ENCODE measurements at places on chromosomes 2 and 18. TPM values are rescaled to one million over a fixed set of nuclear protein-coding genes. Genes with fewer than 3 reads are reported as not detected.
A peak's percentile ranks its signal among the peaks of the same experiment; 100 is the strongest.

Gene CROCC2
- total RNA-seq, result 0.68 TPM

DNA sequence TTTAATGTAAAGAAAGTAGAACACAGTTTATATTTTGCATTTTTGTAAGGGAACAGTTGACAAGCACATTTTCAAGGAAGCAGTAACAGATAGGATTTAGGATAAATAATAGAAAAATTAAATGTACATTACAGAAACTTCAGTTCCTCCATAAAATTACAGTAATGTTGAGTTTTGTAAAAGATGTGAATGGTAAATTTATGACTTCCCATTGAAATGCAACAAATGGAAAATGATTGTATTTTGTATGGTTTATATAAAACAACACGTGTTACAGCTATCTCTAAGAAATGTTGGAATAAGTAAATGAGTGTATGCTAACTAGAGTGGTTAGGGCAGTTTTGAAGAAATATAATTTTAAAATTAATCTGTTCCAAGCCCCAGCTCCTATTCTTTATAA lies 227.3 kb downstream of the PARD3B start:
- no peak overlapping the region for H3K27ac ChIP-seq
- no peaks in the 10 kb centered on the region for H3K27me3 ChIP-seq
- DNase-seq, result no peak
- peaks cover 21% of the 10 kb centered on the region for H3K4me1 ChIP-seq
- H3K36me3 ChIP-seq, result no peaks in the 10 kb centered on the region
- H3K4me3 ChIP-seq, result no peak overlapping the region

Gene FBXO41
- total RNA-seq, result 5.5 TPM

DNA sequence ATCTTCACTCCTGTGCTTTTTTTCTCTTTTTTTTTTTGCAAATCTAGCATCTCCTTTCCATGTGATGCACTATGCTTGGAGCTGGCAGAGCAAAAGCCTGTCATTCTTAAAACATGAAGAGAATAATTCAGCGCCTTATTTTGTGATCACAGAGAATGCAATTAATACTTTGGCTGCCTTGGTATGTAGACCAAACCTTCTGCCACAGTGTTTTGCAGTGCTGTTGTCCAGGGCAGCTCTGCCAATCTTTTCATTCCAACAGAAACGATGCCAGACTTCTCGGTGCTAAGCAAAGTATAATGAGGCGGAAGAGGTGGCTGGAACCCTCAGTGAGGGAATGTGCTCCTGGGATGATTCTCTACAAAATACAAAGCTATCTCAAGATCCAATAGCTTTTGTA lies 25.6 kb downstream of the BCL2 start:
- peaks cover 19% of the 10 kb centered on the region for H3K4me1 ChIP-seq
- H3K36me3 ChIP-seq, result peaks cover 12% of the 10 kb centered on the region
- no peak overlapping the region for H3K4me3 ChIP-seq
- no peak for DNase-seq

DNA sequence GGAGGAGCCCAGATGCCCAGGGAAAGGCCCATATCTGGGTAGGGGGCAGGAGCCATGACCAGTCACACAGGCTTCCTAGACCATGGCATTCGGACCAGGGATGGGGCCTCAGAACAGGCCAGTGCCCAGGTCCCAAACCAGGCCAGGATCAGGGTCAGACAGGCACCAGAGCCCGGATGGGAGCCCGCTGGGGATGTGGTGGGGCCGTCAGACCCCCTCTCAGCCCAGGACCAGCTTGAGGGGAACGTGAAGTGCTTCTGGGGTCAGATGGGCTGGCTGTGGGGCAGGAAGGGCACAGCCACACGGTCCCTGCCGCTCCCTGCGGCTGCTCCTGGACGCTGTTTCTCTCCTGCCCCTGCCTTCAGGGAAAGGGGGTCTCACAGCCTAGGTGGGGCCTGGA lies 39.1 kb downstream of the SNED1 start:
- H3K27me3 ChIP-seq, result peaks cover 19% of the 10 kb centered on the region
- peaks cover 17% of the 10 kb centered on the region for H3K36me3 ChIP-seq
- DNase-seq, result peak; percentile 65
- peaks cover 4% of the 10 kb centered on the region for H3K4me1 ChIP-seq
- no peak overlapping the region for H3K27ac ChIP-seq

DNA sequence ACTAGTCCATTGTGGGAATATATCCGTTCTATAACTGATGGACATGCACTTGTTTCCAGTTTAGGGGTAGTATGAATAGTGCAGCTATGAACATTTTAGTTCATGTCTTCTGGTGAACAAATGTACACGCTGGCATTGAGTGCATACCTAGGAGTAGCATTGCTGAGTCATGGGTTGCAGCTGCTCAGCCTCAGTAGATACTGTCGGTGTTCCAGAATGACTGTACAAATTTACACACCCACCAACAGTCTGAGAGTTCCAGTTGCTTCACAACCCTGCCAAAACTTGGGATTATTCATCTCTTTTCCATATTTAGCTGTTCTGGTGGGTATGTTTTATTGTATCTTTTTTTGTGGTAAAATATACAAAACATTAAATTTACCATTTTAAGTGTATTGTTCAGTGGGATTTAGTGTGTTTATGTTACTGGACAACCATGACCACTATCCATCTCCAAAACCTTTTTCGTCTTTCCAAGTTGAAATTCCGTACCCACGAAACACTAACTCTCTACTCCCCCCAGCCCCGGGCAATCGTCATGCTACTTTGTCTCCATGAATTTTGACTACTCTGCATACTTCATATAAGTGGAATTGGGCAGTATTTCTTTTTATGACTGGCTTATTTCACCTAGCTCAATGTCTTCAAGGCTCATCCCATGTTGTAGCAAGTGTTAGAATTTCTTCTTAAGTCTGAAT lies 281.0 kb downstream of the PRKCE start:
- H3K4me3 ChIP-seq, result no peak overlapping the region
- H3K4me1 ChIP-seq, result peaks cover 14% of the 10 kb centered on the region

DNA sequence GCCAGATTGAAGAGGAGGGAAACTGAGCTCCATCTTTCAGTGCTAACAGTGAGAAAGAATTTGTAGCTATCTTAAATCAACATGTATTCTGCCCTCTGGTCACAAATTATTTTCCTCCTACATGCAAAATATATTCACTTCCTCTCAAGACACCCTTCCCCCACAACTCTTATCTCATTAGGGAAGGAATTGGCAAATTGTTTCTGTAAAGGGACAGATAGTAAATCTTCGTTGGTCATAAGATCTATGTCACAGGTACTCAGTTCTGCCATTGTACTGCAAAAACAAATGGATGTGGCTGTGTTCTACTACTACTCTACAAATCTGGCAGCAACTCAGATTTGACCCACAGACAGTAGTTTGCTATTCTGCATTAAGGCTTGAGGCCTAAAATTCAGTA lies 53.0 kb upstream of the CYP20A1 start:
- no peak overlapping the region for H3K4me3 ChIP-seq
- H3K4me1 ChIP-seq, result no peaks in the 10 kb centered on the region
- no peaks in the 10 kb centered on the region for H3K27me3 ChIP-seq
- DNase-seq, result no peak

DNA sequence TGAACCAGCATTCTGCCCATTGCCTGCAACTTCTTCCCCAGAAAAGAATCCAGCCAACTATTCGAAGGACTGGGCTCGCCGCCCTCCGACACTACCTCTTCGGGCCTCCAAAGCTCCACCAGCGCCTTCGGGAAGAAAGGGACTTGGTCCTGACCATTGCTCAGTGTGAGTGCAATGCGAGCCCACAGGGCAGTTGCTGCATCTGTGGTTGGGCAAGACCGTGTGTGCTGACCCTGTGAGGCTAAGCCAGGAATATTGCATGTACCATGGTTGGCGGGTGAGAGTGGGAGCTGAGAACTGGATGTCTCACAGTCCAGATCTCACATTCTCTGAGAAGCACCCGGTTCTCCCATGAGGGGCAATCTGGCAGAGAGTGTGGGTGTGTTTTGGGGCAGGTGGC lies 16.5 kb downstream of the ELMOD3 start:
- H3K27ac ChIP-seq, result no peak overlapping the region
- H3K36me3 ChIP-seq, result peaks cover 16% of the 10 kb centered on the region
- H3K4me3 ChIP-seq, result no peak overlapping the region
- no peaks in the 10 kb centered on the region for H3K27me3 ChIP-seq
- no peak for DNase-seq

DNA sequence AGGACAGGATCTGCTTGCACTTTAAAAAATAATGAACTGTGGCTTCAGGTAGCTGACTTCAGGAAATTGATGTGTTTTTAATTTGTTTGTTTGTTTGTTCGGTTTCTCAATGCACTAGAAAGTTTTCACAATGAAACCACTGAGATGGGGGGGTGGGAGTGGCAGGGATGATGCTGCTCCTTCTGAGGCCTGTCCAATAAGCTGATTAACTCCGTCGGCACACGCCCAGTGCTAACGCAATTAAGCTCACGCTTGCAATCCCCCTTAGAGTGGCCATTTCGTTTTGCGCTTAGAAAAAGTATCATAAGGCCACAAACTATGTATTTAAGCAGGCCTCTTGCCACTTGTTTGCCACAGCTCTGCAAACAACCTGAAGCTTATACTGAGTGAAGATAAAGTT lies 12.5 kb upstream of the GPR39 start:
- H3K27ac ChIP-seq, result no peak overlapping the region
- DNase-seq, result no peak
- peaks cover 4% of the 10 kb centered on the region for H3K27me3 ChIP-seq
- no peaks in the 10 kb centered on the region for H3K4me1 ChIP-seq

DNA sequence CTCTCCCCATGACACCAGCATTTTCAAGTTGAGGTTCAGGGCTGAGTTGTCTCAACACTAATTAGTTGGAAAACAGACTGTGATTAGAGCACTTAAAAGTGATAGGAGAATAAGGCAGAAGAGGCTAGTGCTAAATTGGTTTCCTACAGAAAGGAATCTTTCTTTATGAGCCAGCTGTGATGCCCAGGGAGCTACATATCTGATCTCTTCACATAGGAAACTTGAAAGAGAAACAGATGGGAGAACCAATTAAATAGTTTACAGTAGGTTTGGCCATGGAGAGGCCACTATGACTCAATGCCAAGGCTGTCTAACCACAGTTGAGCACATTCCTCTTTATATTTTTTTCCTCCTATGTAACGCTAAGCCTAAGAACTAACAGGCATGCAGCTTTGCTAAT lies 418.3 kb upstream of the CYRIA start:
- no peaks in the 10 kb centered on the region for H3K27me3 ChIP-seq
- H3K36me3 ChIP-seq, result no peaks in the 10 kb centered on the region
- H3K4me1 ChIP-seq, result peaks cover 3% of the 10 kb centered on the region
- no peak for DNase-seq
- H3K4me3 ChIP-seq, result no peak overlapping the region
- H3K27ac ChIP-seq, result no peak overlapping the region

Gene MEP1B
- 2.7 TPM for total RNA-seq

Gene TXNDC9
- 27.6 TPM for total RNA-seq

- no peak for DNase-seq
- peaks cover 31% of the 10 kb centered on the region for H3K4me1 ChIP-seq
- no peaks in the 10 kb centered on the region for H3K36me3 ChIP-seq
- no peak overlapping the region for H3K27ac ChIP-seq
Measured at GRCh38 chr2:66240286-66240685, 194.6 kb upstream of the MEIS1 start.

DNA sequence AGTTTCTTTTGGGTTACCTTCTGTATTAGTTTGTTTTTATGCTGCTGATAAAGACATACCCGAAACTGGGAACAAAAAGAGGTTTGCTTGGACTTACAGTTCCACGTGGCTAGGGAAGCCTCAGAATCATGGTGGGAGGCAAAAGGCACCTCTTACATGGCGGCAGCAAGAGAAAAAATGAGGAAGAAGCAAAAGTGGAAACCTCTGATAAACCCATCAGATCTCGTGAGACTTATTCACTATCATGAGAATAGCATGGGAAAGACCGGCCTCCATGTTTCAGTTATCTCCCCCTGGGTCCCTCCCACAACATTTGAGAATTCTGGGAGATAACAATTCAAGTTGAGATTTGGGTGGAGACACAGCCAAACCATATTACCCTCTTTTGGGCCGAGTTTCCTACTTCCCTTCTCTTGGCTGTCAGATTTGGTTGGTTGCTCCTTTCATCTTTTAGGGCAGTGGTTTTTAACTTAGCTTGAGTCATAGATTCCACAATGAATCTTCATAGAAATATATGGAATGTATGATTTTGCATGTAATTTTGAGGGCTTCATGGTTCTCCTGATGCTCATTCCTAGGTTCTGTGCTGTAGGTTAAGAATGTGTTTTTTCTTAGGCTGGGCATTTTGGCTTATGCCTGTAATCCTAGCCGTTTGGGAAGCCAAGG lies 44.2 kb downstream of the CEP192 start:
- no peaks in the 10 kb centered on the region for H3K27me3 ChIP-seq
- H3K36me3 ChIP-seq, result peaks cover 27% of the 10 kb centered on the region
- no peak for DNase-seq
- no peak overlapping the region for H3K27ac ChIP-seq

DNA sequence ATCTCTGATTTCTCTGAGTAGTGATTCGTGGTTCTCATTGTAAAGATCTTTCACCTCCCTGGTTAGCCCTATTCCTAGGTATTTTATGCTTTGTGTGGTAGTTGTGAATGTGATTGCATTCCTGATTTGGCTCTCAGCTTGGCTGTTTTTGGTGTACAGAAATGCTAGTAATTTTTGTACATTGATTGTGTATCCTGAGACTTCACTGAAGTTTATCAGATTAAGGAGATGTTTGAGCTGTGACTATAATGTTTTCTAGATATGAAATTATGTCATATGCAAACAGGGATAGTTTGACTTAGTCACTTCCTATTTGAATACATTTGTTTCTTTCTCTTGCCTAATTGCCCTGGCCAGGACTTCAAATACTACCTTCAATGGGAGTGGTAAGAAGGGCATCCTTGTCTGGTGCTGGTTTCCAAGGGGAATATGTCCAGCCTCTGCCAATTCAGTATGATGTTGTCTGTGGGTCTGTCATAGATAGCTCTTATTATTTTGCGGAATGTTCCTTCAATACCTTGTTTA lies 251.9 kb upstream of the ZNF804A start:
- H3K27me3 ChIP-seq, result no peaks in the 10 kb centered on the region
- no peak for DNase-seq
- no peaks in the 10 kb centered on the region for H3K36me3 ChIP-seq
- no peak overlapping the region for H3K4me3 ChIP-seq
- no peaks in the 10 kb centered on the region for H3K4me1 ChIP-seq

Gene SPRED2
- 43.0 TPM for total RNA-seq

DNA sequence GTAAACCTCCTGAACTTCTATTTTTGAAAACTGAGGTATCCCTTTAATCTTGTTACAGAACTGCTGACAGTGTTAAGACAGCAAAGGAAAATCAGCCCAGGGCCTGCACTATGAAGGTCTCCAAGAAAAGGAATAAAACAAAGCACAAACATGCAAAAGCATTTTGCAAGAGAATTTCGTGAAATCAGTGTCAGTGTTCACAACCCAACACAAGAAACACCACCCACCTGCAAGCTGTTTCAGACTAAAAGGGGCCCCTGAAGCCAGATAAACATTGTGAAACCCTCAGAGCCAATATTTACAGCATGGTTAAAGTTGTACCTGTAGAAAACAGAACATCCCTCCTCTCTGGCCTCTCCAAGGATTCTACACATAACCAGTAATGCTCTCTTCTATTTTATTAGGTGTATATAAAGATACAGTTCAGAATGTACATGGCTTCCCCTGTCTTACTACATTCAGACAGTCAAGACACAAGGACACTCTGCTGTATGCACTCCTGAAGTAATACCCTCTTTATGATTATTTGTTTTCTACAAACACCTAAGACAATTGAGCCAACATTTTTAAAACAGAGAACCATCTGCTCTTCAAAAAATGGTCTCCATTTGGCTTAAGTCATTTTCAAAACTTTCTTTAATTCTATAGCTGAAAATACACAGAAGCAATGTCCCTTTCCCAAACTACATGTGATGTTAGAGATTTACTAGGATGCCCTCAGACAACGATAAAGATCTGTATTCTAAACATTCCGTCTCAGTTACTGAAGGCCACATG lies 149.5 kb upstream of the ZFP36L2 start:
- peak overlapping the region; percentile 62 for H3K27ac ChIP-seq
- no peaks in the 10 kb centered on the region for H3K27me3 ChIP-seq
- peak overlapping the region; percentile 42 for H3K4me3 ChIP-seq
- H3K4me1 ChIP-seq, result peaks cover 41% of the 10 kb centered on the region
